Fibroblast of skin of back (primary cell): ENCODE measurements at places on chromosomes 1 and 21.

- DNase-seq = no peak
Observed at GRCh38 chr1:46554597-46555381, 3.3 kb upstream of the KNCN start.

DNA sequence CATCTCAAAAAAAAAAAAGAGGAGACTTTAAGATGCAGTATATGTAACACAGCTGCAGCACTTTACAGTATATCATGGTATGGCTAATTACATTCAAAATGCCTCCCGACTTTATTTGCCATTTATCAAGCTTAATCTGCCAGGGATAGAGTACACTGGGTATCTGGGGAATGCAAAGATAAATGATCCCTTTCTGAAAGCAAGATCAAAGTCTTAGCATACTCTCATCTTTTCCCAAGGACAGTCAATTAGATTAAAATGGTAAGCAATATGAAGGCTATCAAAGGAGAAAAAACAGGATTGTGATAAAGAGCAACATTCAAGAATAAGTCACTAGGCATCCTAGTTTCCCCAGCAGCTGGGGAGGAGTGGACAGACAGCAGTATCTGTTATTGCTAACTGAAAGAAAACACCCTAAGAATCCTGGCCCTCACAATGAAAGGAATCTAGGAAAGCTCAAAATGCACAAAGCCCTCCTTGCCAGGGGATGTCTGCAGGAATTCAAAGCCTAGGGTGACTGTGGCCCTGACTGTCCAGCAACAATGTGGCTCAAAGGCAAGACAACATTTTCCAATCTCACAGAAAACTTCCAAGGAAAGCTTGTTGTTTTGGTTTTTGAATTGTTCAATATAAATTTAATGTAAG is 56.7 kb upstream of the RAP1GAP start:
- no peak for DNase-seq

DNA sequence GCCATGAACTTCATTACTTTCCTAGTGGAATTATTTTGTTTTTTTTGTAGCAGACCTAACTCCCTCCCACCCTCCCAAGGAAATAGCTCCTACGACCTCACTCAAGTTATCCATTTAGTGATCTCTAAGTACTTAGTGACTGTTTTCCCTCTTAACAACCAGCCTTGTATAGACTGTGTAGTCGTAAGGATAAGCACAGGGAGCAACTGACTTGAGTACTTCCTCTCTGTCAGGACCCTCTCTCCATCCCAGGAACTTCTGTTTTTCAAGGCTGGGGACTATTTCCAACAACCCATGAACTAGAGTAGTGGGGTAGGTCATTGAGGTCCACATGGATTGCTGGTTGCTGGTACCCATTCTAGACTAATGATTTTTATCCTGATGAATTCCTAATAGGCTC is 1.9 kb downstream of the AGO1 start:
- no peak for DNase-seq

DNA sequence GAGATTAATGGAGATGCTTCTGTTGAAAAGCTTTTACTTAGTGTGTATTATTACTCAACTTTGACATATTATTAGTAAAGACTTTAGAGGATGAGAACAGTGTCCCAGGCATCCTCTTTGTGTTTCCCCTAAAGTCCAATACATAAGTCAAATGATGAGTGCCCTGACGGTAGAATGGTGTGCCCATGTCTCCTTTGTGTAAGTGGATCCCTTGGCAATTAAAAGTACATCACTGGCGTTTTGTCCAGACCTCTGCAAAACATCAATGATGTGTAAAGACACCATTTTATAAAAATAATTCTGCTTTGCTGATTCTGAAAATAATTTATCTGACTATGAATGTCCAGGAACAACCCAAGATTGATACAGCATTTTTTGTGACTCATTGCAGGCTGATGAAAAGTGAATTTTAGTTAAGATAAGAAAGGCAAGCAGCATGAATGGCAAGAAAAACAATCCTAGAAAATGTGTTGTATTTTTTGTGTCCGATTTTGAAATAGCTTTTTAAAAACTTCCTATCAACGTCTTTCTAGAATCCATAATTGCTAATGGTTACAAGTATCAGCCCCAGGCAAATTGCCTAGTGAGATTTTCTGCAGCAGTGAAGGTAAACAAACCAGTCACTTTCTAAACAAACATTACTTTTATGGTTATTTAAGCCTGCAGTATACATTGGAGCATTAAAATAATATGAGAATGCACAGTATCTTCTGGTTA is 251.5 kb downstream of the PTPRC start:
- DNase-seq = peak; percentile 58

DNA sequence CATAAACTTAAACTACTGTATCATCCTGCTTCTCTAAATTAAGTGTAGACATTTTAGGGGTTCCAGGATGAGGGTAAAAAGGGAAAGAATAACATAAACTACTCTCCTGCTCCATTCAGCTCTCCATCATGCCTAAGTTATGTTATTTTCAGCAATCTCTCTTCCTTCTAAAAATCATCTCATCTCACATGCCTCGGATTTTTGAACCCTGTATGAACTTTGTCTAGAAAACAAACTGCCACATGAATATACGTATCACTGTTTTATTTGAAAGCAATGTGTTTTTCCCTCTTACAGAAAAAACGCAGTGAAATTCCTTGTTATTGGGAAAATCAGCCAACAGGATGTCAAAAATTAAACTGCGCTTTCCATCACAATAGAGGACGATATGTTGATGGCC is 32.6 kb downstream of the ZBED6 start:
- DNase-seq = peak; percentile 12

DNA sequence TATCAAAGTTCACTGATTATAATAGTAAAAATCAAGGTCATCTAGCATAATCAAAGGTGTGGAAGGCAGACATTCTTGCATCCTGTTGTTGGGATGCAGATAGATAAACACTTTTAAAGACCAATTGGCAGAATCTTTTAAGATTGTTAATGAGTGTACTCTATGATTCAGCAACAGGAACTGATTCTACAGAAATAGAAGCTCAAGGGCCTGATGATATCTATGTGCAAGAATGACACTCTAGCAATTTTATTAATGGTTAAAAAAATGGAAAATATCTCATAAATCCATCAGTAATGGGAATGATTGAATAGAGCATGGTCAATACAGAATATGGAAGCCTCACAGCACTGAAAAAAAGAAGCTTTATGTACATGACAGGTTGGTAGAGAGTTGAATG is 2.2 kb upstream of the ATP1A4 start:
- DNase-seq = peak; percentile 40

GRCh38 chr1:109523706-109524105 is 14.2 kb upstream of the AMIGO1 start:
- DNase-seq = no peak

GRCh38 chr1:32539584-32540571 is 651 bp downstream of the ZBTB8A start:
- DNase-seq = peak; percentile 48
